IMR-90 (cell line): ENCODE measurements at places on chromosomes 7 and 10. TPM values are rescaled to one million over a fixed set of nuclear protein-coding genes. Genes with fewer than 3 reads are reported as not detected.

- DNase-seq = peak; percentile 4
- no peaks in the 10 kb centered on the region for H3K4me1 ChIP-seq
- no peaks in the 10 kb centered on the region for H3K36me3 ChIP-seq
- no peak overlapping the region for H3K4me3 ChIP-seq
- no peak overlapping the region for H3K27ac ChIP-seq
Observed at GRCh38 chr7:156616269-156617202, 24.0 kb upstream of the RNF32 start.

Gene UPK3BL2
- 0.18 and 0.56 TPM in 2 replicates for total RNA-seq

Gene CCNY
- 81.4 and 131 TPM in 2 replicates for total RNA-seq

Gene TEX36
- not detected in 2 replicates for total RNA-seq

DNA sequence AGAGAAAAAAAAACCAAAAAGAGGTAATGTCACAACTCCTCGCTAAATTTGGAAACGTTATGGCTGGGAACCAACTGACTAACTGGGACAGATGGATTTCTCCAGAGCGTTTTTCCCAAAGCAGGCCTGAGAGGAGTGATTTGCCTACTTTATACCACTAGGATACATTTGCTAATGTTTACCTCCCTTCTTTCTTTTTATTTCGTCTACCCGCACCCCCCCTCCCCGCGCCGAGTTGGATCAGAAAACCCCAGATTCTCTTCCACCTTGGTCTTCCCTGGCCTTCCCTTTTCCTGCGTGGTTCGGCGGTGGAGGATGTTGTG is 7.2 kb downstream of the CPA2 start:
- H3K4me1 ChIP-seq = peaks cover 13% of the 10 kb centered on the region
- no peak overlapping the region for H3K4me3 ChIP-seq
- H3K27ac ChIP-seq = no peak overlapping the region
- H3K27me3 ChIP-seq = peaks cover 2% of the 10 kb centered on the region; the same call in 1 of the 2 replicates

- no peak for DNase-seq
- peaks cover 2% of the 10 kb centered on the region; the same call in 1 of the 2 replicates for H3K4me1 ChIP-seq
- H3K4me3 ChIP-seq = no peak overlapping the region
- no peaks in the 10 kb centered on the region; the same call in 1 of the 2 replicates for H3K27me3 ChIP-seq
Observed at GRCh38 chr10:61153771-61154170, 209.8 kb upstream of the RHOBTB1 start.

Gene ABCB4
- not detected in 2 replicates for total RNA-seq

Gene KIAA1217
- total RNA-seq = 3.1 and 3.4 TPM in 2 replicates

Gene ICA1
- not detected in 2 replicates for total RNA-seq

GRCh38 chr10:119302591-119303253 is 95.4 kb downstream of the GRK5 start:
- no peaks in the 10 kb centered on the region for H3K27me3 ChIP-seq
- H3K27ac ChIP-seq = no peak overlapping the region
- DNase-seq = no peak
- peaks cover 16% of the 10 kb centered on the region for H3K36me3 ChIP-seq
- peaks cover 26% of the 10 kb centered on the region for H3K4me1 ChIP-seq

- no peak overlapping the region for H3K27ac ChIP-seq
- H3K27me3 ChIP-seq = no peaks in the 10 kb centered on the region
- no peaks in the 10 kb centered on the region for H3K4me1 ChIP-seq
- H3K4me3 ChIP-seq = no peak overlapping the region
- DNase-seq = peak; percentile 66
Observed at GRCh38 chr7:33459340-33459751, 330.0 kb downstream of the BBS9 start.

DNA sequence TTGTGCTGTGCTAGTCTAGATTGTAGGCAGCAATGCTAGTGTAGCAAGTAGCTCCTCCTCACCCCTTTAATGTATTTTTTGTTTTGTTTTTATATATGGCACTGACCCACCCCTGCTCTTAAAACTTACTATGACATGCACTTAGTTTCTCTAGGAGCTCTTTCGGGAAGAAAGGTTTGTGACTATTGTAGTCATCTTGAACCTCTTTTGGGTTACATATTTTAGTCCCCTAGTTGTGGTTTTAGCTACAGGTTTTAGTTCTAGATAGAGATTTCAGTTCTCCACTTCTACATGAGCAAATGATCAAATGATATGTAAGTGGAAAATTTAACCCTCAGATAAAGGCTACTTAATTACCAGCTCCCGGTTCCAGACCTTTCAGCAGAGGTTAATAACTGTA is 14.9 kb downstream of the MINPP1 start:
- peaks cover 16% of the 10 kb centered on the region for H3K36me3 ChIP-seq
- no peak overlapping the region for H3K27ac ChIP-seq
- no peaks in the 10 kb centered on the region for H3K27me3 ChIP-seq
- no peaks in the 10 kb centered on the region for H3K4me1 ChIP-seq
- no peak overlapping the region for H3K4me3 ChIP-seq

GRCh38 chr7:138023618-138024342 is 21.9 kb upstream of the CREB3L2 start:
- peaks cover 10% of the 10 kb centered on the region for H3K27me3 ChIP-seq
- no peak overlapping the region for H3K27ac ChIP-seq
- no peaks in the 10 kb centered on the region for H3K4me1 ChIP-seq
- no peak overlapping the region for H3K4me3 ChIP-seq
- H3K36me3 ChIP-seq = no peaks in the 10 kb centered on the region

- no peak overlapping the region for H3K27ac ChIP-seq
- H3K4me3 ChIP-seq = no peak overlapping the region
- DNase-seq = no peak
Observed at GRCh38 chr10:24993237-24993958, 22.6 kb downstream of the ENKUR start.

Gene CACNA2D1
- total RNA-seq = 21.9 and 32.2 TPM in 2 replicates

DNA sequence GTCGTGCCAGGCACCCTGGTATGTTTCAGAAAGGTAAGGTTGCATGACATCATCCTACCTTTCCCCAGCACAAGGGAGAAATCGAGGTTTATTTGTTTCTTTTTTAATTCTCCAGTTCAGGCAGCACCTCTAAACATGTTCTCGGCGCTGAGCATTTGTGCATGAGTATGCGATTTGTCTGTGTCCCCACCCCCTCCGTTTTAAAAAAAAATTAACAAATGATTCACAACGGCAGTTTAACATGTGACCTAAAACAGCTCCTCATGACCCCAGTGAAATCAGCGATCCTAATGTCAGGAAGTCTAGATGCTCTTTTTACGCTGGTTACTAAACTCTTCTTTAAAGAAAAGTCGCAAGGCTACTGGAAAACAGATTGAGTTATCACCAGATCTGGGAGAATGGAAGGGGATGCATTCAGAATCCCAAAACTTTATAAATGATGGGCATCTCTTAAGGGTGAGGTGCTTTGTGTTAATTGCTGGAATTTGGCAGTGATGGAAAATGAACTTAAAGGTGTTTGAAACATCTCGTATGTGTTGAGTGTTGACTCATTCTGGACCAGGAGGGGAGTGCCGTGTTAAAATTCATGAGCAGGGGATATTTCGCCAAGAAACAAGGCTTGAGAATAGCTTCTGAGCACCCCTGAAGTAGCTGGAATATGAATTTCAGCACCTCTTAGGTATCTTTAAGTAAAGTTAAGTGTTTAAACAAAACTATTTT is 106.8 kb upstream of the PDCD4 start:
- H3K27ac ChIP-seq = no peak overlapping the region
- H3K4me1 ChIP-seq = no peaks in the 10 kb centered on the region; the same call in 1 of the 2 replicates
- DNase-seq = no peak
- H3K27me3 ChIP-seq = peaks cover 3% of the 10 kb centered on the region
- no peaks in the 10 kb centered on the region for H3K36me3 ChIP-seq

GRCh38 chr7:47979145-47979831 is at the start of gene HUS1:
Gene HUS1 (minus strand): TSS chr7:47979615. CDS start chr7:47979519, 96 bp downstream.
- peak within 1 kb of the TSS; percentile 95 for H3K27ac ChIP-seq
- H3K4me1 ChIP-seq = peaks cover 3% of the 10 kb centered on the region
- peaks cover 24% of the 10 kb centered on the region for H3K36me3 ChIP-seq
- H3K4me3 ChIP-seq = peak within 1 kb of the TSS; percentile 84
- H3K27me3 ChIP-seq = peaks cover 2% of the 10 kb centered on the region; the same call in 1 of the 2 replicates

DNA sequence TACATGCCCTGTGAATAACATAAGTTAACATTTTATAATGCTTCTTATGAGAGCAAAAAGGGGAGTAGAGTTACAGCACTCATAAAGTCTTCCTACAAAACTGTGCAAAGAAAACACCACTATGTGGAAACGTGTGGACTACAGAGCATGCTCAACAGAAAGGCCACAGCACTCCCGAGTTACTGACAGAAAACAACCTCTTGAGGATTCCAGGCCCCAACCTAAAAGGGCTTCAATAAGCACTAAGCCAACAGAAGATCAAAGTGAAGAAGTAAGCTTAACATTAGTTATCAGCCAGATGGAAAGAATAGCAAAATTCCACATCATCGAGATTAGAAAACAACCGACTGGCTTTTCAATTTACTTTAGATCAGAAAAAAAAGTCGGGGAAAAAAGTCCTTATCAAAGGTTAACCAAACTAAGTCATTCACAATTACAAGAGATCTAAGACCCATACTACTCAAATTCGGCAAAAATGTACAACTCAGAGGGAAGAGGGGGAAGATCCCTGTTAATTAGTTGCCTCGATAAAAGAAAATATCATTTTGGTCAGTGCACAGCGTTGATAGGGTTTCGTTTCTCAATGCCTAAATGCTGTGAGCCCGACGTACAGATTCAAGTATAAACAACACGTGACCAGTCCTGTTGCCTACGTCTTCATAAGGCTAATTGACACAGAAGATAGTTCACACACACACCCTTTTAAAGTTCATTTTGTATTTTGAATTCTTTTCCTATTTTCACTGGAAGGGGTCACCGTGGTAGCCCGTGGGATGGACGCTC is 1.4 kb downstream of the KBTBD2 start:
- DNase-seq = peak; percentile 71
- H3K4me3 ChIP-seq = peak overlapping the region; percentile 86
- H3K27ac ChIP-seq = peak overlapping the region; percentile 100
- H3K27me3 ChIP-seq = no peaks in the 10 kb centered on the region
- no peaks in the 10 kb centered on the region for H3K36me3 ChIP-seq

- H3K4me3 ChIP-seq = no peak overlapping the region
- no peaks in the 10 kb centered on the region for H3K36me3 ChIP-seq
- DNase-seq = peak; percentile 97
- H3K27me3 ChIP-seq = no peaks in the 10 kb centered on the region
Observed at GRCh38 chr7:79317728-79318127, 135.7 kb downstream of the MAGI2 start.

Gene UBE3C
- total RNA-seq = 60.6 and 88.6 TPM in 2 replicates

- H3K4me1 ChIP-seq = no peaks in the 10 kb centered on the region
- peaks cover 56% of the 10 kb centered on the region for H3K36me3 ChIP-seq
- H3K27ac ChIP-seq = no peak overlapping the region
- no peak for DNase-seq
Observed at GRCh38 chr7:75064291-75064690, 9.3 kb downstream of the RCC1L start.

Gene TMEM229A
- total RNA-seq = not detected in 2 replicates

DNA sequence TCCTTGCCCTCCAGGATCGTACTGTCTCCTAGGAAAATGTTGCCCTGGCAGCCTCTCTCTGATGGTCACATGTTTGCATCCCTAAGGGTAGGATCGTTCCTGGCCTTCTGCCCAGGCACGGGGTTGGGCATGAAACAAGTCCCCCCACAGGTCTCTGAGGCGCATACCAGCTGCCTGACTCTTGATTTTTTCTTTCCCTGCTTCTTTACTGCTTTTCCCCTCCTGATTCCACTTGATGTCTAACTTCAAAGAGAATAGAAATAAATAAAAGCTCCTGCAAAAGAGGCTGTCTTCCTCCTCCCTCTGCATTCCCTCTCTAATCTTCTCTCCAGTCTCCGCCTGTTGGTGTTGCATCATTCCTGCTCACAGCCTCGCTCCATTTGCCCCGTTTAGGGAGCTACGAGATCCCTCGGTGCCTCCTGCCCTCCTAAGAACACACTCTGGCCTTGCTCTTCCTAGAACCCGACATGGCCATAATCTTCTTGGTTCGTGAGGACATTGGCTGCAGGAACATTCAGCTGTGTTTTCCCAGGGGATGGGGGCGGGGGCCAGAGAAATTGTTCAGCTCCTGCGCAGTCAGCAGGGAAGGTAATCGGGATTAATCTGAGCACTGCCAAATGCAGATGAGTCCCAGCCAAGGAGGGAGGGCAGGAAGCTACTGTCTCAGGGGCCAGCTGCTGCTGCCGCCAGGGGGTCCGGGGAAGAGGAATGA is 26.0 kb downstream of the LEP start:
- no peaks in the 10 kb centered on the region for H3K36me3 ChIP-seq
- peaks cover 12% of the 10 kb centered on the region for H3K4me1 ChIP-seq
- H3K4me3 ChIP-seq = no peak overlapping the region
- DNase-seq = peak; percentile 45

- no peaks in the 10 kb centered on the region for H3K36me3 ChIP-seq
- no peak for DNase-seq
- no peak overlapping the region for H3K4me3 ChIP-seq
- H3K27ac ChIP-seq = no peak overlapping the region
Observed at GRCh38 chr7:81788246-81788645, 18.4 kb upstream of the HGF start.

Gene ZCCHC24
- 12.2 and 15.1 TPM in 2 replicates for total RNA-seq

GRCh38 chr7:42272793-42273665 is 36.0 kb upstream of the GLI3 start:
- peak; percentile 59 for DNase-seq
- no peaks in the 10 kb centered on the region for H3K4me1 ChIP-seq
- H3K4me3 ChIP-seq = no peak overlapping the region
- no peak overlapping the region for H3K27ac ChIP-seq

DNA sequence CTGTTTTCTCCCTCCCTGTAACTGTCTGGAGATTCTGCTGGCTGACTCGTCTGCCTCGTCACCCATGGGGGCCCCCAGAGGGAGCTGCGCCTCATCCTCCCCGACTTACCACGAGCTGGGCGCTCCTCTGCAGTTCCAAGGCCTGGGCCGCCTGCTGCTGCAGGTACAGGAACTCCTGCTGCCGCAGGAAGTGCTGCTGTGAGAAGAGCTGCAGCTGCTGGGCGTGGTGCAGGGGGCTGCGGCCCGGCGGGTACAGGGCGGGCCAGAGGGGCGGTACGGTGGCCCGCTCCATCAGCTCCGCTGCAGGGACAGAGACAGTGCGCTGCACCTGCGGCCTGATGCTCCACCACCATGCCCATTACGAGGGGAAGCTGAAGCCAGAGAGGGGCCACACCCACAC is 47.7 kb downstream of the TNRC18 start:
- no peak for DNase-seq
- no peaks in the 10 kb centered on the region; the same call in 1 of the 2 replicates for H3K4me1 ChIP-seq
- H3K4me3 ChIP-seq = no peak overlapping the region
- peaks cover 59% of the 10 kb centered on the region for H3K36me3 ChIP-seq
- H3K27ac ChIP-seq = no peak overlapping the region

DNA sequence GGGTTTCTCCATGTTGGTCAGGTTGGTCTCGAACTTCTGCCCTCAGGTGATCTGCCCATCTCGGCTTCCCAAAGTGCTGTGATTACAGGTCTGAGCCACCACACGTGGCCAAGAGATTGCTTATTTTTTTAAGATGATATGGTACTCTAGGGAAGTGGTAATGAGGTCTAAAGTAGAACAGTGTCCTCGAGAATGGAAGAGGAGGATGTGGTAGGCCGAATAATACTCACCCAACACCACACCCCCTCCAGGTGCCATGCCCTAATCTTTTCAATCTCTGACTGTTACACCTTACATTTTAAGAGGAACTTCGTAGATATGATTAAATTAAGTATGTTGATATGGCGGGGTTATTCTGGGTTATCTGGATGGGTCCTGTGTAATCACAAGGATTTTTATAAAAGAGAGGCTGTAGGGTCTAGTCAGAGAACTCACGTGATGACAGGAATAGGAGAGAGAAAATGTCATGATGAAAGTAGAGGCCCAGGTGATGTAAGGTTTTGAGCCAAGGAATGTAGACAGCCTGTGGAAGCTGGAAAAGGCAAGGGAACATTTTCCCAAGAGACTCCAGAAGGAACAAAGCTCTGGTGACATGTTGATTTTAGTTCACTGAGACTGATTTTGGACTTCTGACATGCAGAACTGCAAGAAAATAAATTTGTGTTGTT is 29.5 kb downstream of the CDK13 start:
- peaks cover 2% of the 10 kb centered on the region; the same call in 1 of the 2 replicates for H3K4me1 ChIP-seq
- no peak overlapping the region for H3K27ac ChIP-seq
- DNase-seq = no peak
- H3K36me3 ChIP-seq = no peaks in the 10 kb centered on the region
- no peak overlapping the region for H3K4me3 ChIP-seq
